ENCODE measurements at places on chromosomes 7 and 10.
A peak's percentile ranks its signal among the peaks of the same experiment; 100 is the strongest.

DNA sequence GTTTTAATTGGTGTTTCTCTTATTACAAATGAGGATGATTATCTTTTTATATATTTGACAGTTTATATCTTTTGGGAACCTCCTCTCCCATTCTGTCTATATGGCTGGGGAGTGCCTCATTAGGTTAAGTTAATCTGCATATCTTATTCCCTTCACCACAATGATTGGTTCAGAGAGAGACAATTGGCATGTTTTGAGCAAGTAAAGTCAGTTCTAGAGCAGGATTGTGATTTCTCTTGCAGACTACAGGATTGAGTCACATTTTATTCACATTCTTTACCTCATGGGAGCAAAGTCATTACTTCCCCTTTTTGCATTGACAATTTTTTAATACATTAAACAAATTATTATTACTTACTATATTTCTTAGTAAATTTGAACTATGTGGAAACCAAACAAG lies 345.6 kb downstream of the MDFIC start:
- DNase-seq: peak; percentile 11

DNA sequence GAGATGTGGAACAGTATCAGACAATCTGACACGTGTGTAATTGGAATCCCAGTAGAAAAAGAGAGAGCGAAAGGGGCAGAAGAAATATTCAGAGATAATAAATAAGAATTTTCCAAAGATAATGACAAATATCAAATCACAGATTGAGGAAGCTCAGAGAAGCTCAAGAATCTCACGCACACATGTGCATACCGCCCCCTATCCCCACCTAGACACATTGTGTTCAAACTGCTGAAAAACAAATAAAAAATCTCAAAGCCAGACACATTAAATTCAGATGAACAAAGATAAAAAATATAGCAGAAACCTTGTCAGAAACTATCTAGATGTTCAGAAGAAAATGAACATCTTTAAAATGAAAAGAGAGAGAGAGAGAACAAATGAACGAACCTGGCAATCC lies 17.2 kb downstream of the SFR1 start:
- DNase-seq: no peak

DNA sequence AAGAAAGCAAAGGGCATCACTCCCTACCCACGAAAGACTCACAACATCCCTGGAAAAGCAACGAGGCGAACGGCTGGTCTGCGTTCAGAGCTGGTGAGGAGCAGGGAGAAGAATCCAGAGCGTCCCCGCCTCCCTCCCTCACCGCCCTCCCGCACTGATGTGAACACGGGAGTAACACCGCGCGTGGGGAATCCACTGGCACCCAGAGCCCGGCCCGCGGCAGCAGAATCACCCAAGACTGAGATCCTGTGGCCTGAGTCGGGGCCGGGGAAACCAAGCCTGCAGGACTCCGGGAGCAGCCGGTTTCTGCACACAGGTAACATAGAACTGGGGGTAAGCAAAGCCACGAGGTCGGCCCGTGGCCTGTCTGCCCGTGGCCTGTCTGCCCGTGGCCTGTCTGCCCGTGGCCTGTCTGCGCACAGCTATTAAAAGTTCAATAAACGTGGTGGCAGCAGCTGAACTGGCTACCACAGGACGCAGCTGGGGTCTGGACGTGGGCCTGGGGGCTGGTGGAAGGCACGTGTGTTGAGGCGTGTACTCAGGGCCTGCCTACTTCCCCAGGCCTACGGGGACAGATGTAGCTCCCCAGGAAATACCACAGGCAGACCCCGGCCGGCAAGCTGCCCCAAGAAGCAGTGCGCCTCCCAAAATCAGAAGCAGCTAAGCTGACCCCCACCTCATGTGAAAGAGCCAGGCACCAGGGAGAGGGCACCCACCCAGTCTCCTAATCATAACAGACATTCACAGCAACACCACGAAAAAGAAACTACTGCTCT lies 23.0 kb downstream of the DIP2C start:
- DNase-seq: no peak

- no peak for DNase-seq
Measured at GRCh38 chr7:100353685-100354330, 4.1 kb upstream of the PILRB start.
